Activated naive CD8-positive, alpha-beta T cell treated with anti-CD3 and anti-CD28 coated beads, Interleukin-2, amount 10 ng/mL, durations not matched to agents 7 days and 5 days (primary cell): ENCODE measurements at places on chromosomes 11 and 22. TPM values are rescaled to one million over a fixed set of nuclear protein-coding genes. Genes with fewer than 3 reads are reported as not detected.

Gene CRYBA4
- total RNA-seq = not detected

Gene SLC22A25
- total RNA-seq = not detected

Gene ST14
- total RNA-seq = 0.51 TPM

Gene TSPAN4
- 19.0 TPM for total RNA-seq

Gene SUSD2
- 1.2 TPM for total RNA-seq

Gene PGA5
- total RNA-seq = not detected

Gene PRRG4
- total RNA-seq = 0.26 TPM

GRCh38 chr11:116180806-116181600 lies 591.8 kb downstream of the BUD13 start:
- DNase-seq = no peak

GRCh38 chr11:113521737-113522517 lies 46.7 kb upstream of the DRD2 start:
- no peak for DNase-seq

- DNase-seq = no peak
These were observed 258.3 kb upstream of the B3GAT1 start for GRCh38 chr11:134670247-134670782.

GRCh38 chr11:24181395-24182047 lies 315.3 kb upstream of the LUZP2 start:
- no peak for DNase-seq

DNA sequence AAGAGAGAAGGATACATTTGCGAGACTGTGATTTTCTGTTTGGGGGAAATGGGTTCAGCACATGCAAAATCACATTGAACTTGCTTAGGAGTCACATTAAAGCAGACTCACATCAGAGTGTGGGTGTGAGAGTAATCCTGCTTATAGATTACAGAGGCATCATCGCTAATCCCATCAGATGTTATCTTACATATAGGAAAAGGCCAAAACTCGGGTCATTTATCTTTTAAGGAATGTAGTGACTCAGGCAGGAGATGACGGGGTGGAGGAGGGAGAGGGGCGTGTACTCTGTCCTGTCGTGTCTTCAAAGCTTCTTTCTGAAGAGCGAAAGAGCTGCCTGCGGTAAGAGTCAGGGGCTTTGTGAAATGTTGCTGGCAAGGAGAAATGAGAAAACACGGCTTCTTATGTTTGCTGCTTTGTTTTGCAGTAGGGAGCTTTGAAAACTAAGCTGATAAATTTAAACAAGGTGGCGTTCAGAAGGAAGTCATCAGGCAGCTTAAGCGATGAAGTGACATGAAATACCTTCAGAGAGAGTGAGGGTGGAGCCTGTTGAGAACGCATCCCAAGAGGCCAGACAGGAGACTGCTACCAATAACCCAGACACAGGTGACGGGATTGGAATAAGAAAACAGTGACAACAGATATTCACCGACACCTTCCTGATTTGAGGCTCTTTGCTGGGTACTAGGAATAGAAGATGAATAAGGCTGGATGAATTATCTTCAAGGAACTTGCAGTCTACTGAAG lies 2.2 kb upstream of the C11orf16 start:
- DNase-seq = no peak

DNA sequence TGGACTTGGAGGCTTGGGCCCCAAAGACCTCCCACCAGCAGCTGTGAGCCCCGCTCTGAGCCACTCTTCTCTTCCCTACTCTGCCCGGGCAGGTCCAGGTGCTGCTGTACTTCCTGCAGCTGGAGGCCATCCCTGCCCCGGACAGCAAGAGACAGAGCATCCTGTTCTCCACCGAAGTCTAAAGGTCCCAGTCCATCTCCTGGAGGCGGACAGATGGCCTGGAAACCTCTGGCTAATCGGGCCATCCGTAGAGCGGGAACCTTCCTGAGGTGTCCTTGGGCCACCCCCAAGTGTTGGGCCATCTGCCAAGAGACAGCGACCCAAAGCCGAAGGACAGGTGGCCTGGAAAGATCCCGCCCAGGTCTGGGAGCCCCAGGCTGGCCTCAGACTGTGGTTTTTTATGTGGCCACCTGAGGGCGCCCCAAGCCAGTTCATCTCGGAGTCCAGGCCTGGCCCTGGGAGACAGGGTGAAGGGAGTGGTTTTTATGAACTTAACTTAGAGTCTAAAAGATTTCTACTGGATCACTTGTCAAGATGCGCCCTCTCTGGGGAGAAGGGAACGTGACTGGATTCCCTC lies 135.1 kb downstream of the BCR start:
- DNase-seq = peak; percentile 71
